ENCODE measurements at places on chromosomes 3 and 15.

DNA sequence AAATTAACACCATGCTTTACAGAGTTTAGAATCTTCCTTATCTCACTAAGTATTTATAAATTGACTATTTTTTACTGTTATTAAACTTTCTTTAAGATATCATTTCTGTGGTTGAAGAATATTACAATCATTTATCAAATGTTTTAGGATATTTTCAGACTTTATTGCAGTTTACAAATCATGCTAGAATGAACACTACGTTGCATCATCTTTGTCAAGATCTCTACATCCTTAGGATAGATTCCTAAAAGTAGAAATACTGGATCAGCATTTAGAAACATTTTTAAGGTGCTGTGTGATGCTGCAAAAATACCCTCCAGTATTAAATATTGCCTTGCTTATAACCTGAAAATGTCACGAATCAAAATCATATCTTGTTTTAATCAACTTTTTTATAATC, 2.5 kb upstream of the PLD1 start:
- no peak for DNase-seq

GRCh38 chr3:168312984-168313383, 217.3 kb upstream of the GOLIM4 start:
- DNase-seq: no peak

DNA sequence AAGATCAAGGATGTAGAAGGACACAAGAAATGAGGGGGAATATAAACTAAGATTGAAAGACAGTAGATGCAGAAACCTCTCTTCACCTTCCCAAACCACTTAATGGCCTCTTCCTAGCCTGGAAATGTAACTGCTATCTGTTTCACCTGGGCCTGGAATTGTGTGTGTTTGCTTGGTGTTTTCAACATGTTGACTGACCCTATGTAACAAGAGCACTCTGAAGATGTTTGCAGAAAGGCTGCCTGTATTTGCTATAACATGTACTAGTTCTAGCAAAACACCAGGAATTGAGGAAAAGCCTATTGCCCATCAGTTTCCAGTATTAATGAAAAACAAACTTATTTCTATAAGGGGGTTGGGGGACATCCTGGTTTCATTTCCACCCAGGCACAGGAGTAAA, 248.3 kb downstream of the WDR72 start:
- no peak for DNase-seq

DNA sequence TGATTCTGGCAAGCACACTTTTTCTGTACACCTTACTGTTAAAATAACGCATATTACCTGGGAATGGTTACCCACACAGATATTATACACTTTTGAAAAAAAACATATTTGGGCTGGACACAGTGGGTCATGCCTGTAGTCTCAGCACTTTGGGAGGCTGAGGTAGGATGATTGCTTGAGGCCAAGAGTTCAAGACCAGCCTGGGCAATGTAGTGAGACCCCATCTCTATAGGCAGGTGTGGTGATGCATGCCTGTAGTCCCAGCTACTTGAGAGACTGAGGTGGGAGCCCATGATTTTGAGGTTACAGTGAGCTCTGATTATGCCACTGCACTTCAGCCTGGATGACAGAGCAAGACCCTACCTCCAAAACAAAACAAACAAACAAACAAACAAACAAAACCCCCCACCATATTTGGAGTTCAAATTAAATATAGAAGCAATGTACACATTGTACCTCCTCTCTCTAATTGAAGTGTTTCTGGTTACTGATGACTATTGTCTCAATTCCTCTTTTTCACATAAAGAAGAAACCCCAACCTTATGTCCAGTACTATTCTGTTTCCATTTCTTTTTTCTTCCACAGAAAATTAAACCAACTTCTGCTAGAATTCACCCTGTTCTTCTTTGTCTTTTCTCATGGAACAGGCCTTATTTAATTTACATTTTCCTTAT, 152.6 kb upstream of the UMPS start:
- no peak for DNase-seq

GRCh38 chr3:151347432-151347831, 18.1 kb upstream of the P2RY13 start:
- DNase-seq: peak; percentile 22

- DNase-seq: no peak
These were observed 166.3 kb upstream of the CHRM5 start for GRCh38 chr15:33801954-33802353.

GRCh38 chr15:34776606-34777105, 18.7 kb downstream of the ACTC1 start:
- DNase-seq: no peak

DNA sequence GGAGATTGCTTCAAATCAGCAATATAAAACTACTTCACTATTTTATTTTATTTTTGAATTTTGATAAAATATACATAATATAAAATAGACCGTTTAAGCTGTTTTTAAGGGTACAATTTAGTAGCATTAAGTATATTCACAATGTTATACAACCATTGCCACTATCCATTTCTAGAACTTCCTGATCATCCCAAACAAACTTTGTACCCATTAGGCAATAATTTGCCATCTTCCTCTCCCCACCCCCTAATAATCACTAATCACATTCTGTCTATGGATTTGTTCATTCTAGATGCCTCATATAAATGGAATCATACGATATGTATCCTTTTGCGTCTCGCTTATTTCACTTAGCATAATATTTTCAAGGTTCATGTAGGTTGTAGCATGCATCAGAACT, 28.9 kb downstream of the FANCD2 start:
- DNase-seq: no peak

- DNase-seq: peak; percentile 77
These were observed 217.1 kb upstream of the TPRG1 start for GRCh38 chr3:188954590-188955208.

GRCh38 chr3:66179793-66180192, 41.0 kb upstream of the SLC25A26 start:
- no peak for DNase-seq

DNA sequence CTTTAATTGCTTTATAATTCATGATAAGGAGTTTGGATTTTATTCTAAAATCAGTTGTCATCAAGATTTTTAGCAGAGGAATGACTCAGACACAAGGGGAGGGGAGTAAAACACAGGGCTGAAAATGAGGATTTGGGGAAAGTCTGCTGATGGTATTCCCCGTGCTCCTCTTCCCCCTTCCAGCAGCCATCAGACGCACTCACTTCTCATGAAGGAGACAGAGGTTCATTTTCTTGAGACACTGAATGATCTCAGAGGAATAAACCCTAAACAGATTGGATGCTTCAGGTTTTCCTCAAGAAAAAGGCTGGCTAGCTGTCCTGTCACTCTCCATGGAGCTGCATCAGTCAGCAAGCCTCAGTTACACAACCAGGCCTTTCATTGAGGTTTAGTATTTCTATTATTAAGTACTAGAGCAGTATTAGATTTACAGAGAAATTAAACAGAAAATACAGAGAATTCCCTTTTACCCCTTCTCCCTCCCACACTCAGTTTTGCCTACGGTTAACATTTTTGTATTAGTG, 166.4 kb downstream of the C3orf70 start:
- no peak for DNase-seq

GRCh38 chr3:8239718-8240695, 261.6 kb upstream of the LMCD1 start:
- DNase-seq: peak; percentile 64

DNA sequence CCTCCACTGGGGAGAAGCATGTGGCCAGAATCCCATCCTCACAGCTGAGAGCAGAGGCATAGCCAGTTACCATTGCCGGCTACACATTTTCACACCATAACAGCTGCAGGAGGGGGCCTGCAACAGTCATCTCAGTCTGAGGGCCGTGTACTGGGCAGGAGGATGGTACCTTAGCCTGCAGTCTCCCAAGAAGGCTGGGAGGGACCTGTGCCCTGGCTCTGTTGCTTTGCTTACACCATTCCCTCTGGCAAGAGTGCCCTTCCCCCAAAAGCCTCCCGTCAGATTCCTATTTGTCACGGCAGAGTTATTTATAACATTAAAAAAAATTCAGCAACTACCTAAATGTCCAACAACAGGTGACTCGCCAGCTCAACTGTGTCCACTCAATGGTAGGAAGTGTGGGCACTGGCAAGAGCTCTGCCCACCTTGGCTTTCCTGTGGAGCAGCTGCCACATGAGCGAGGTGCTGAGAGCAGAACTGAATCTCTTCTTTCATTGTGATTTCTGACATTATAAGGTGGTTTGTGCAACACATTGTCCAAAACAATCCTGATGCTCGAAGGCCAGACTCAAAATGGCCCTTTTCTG, 4.4 kb downstream of the CAMKV start:
- DNase-seq: no peak

DNA sequence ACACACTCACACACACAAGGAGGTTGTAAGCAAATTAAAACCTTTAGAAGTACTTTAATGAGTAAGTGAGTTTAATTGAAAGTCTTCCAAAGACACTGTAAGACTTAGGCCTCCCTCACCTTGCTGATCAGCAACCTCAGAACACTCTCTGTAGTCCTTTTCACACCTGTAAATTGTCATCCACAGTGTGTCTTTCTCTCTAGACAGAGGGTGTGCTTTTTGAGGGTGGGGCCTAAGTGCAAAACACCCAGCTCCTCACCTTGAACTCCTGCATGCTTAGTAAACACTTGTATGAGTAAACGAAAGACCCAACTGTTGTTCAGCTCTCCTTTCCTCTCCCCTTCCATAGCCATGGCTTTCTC, 183.2 kb upstream of the IL12A start:
- no peak for DNase-seq

- no peak for DNase-seq
These were observed 281.9 kb upstream of the DPH6 start for GRCh38 chr15:35827911-35828310.

DNA sequence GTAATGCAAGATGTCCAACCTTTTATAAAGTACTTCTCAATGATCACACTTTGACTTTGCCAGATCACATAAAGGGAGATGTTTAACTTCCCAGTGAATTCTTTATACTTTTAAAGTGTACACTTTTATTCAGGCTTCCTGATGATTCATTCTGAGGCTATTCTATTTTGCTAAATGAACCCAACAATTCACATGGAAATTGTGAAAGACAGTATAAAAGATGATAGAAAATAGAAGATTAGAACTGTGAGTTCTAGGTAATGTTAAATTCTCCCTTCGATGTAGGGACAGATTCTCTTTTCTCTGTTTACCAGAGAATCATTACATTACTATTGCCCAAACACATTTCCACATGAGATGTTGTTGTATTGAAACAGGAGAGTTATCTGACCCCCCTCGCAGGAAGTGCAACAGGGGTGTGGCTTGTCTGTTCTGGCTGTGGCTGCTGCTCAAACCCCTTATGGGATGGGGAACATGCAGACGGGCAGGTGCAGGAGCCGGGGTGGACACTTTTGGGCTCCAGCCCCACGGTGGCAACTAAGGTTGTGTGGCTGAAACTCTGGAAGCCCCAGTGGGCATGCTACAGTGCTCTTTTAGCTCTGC, 131.3 kb upstream of the LRTM1 start:
- no peak for DNase-seq

DNA sequence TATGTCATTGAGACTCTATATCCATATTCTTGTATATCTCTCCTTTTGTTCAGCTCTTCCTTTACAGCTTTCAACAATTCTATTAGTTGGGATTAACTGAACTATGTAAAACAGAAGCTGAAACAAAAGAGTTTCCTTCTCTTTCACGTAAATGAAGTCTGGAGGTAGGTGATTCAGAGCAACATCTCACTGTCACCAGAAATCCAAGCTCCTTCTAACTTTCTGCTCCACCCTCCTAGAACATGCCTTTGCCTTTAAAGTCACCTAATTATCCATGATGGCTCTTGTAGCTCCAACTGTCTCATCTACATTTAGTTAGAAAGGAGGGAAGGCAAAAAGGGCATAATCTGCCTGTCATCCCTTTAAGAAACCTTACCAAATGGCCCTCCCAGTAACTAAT, 458.2 kb upstream of the MDFIC2 start:
- no peak for DNase-seq

GRCh38 chr3:54817628-54818027, 110.2 kb downstream of the LRTM1 start:
- DNase-seq: no peak

GRCh38 chr3:157067114-157067513, 92.8 kb downstream of the CCNL1 start:
- peak; percentile 12 for DNase-seq

- DNase-seq: no peak
These were observed 8.6 kb downstream of the PKM start for GRCh38 chr15:72222393-72222792.

GRCh38 chr3:62451211-62451887, 78.0 kb upstream of the FEZF2 start:
- DNase-seq: no peak

- peak; percentile 87 for DNase-seq
These were observed 45.5 kb downstream of the FILIP1L start for GRCh38 chr3:100068826-100069225.

DNA sequence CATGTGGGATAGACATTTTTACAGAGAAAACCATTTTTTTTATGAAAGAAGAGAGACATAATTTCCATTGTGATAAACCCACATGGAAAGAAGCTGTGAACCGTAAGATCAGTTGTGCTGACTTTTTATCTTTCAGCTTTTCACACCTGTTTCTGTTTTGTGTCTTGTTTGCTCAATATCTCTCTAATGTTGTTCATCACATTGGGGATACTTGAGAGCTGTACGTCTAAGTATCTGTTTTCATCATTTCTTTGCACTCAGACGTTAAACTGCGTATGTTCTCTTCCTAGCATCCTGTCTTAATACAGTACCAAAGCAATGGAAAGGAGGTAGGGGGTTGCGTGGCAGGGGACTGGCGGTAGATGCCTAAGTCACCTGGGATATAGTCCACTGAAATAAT, 449.0 kb downstream of the NAALADL2 start:
- no peak for DNase-seq

DNA sequence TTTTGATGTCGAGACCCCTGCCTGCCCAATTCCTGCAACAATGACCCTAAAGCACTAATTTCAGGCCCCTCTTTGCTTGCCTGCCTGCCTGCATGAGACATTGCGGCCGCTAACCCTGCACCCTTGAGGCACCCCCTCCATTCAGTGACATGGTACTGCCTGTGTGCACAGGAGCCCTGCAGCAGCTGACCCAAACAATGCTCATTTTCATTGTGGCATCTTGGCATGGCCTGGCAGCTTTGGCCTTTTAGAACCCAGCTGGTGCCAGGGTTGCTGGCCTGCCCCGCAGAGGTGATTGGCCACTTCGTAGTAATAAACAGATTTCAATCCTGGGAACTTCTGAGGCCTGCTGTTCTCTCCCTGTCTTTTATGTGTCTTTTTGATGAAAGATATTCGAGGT, 33.8 kb downstream of the SLCO3A1 start:
- DNase-seq: no peak

GRCh38 chr3:32430900-32431299, 39.2 kb downstream of the CMTM7 start:
- DNase-seq: no peak

DNA sequence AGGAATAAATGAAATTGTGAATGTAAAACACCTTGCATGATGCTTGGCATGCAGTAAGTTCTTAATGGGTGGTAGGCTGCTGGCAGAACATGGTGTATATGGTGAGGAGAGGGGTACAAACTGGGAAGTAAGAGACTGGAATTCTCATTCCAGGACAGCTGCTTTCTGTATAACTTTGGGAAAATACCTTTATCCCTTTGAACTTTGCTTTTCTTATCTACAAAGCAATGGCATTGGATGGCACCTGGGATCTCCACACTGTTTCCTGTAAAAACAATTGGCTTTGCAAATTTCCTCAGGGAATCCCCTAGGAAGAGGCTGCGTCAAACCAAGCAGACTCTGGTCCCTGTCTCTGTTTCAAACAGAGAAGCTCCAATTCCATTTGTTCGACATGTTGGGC, 100.7 kb upstream of the SLC4A7 start:
- no peak for DNase-seq

Measured in hematopoietic multipotent progenitor cell treated with erythropoietin and hydrocortisone succinate and interleukin-3 and kit ligand, for 8 days (in vitro differentiated cells).